Melanocyte of skin (primary cell): ENCODE measurements at places on chromosomes 16 and 17. TPM values are rescaled to one million over a fixed set of nuclear protein-coding genes. Genes with fewer than 3 reads are reported as not detected.

Gene HS3ST3B1
- under 0.01 and 0.73 TPM in 2 replicates for total RNA-seq

Gene WSCD1
- 0.36 and 2.1 TPM in 2 replicates for total RNA-seq

Gene KRTAP9-4
- total RNA-seq: not detected in 2 replicates

Gene TMED6
- 0.73 TPM in 1 of 2 replicates, not detected in the other for total RNA-seq

Gene PLA2G10
- not detected in 2 replicates for total RNA-seq

Gene ATP2A3
- total RNA-seq: 0.31 and 0.33 TPM in 2 replicates

Gene ADAM11
- total RNA-seq: 0.73 and 2.1 TPM in 2 replicates

Gene C17orf78
- total RNA-seq: not detected in 2 replicates

Gene LGALS9
- 4.5 and 5.8 TPM in 2 replicates for total RNA-seq

Gene TMEM204
- total RNA-seq: 4.9 and 10.3 TPM in 2 replicates

Gene POLG2
- total RNA-seq: 9.7 and 10.8 TPM in 2 replicates

Gene CNGB1
- not detected in 2 replicates for total RNA-seq

Gene NOS2
- under 0.01 and 0.15 TPM in 2 replicates for total RNA-seq

Gene NOTUM
- not detected in 2 replicates for total RNA-seq

Gene GALR2
- total RNA-seq: 0.36 TPM in 1 of 2 replicates, not detected in the other

Gene SLC38A8
- total RNA-seq: 4.0 and 4.2 TPM in 2 replicates

Gene ANTKMT
- total RNA-seq: 28.0 and 28.2 TPM in 2 replicates

Gene TMC5
- not detected in 2 replicates for total RNA-seq

Gene IRF8
- not detected in 2 replicates for total RNA-seq

Gene C1QTNF8
- not detected in 2 replicates for total RNA-seq

Gene CCL5
- 0.31 and 0.67 TPM in 2 replicates for total RNA-seq

Gene CBFA2T3
- not detected in 2 replicates for total RNA-seq
